ENCODE measurements at places on chromosomes 7 and 10. TPM values are rescaled to one million over a fixed set of nuclear protein-coding genes. Genes with fewer than 3 reads are reported as not detected.

DNA sequence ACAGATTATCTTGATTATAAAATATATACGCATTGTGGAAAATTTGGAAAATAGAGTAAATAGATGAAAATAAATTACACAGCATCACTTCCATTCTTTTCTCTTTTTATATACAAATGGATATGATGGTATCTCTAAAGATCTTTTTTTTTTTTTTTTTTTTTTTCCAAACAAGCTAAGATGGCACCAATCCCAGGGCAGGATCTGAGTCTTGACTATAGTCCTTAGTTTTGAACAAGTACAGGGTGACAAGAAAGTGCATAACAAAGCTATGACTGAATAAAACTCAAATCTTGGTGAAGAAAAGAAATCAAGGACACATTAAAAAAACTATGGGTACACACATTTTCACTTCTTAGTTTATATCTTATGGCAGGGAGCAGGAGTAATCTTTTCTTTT lies 42.6 kb upstream of the FAM133B start:
- DNase-seq = no peak

- no peak for DNase-seq
These were observed 107.8 kb downstream of the ADARB2 start for GRCh38 chr10:1629326-1630198.

DNA sequence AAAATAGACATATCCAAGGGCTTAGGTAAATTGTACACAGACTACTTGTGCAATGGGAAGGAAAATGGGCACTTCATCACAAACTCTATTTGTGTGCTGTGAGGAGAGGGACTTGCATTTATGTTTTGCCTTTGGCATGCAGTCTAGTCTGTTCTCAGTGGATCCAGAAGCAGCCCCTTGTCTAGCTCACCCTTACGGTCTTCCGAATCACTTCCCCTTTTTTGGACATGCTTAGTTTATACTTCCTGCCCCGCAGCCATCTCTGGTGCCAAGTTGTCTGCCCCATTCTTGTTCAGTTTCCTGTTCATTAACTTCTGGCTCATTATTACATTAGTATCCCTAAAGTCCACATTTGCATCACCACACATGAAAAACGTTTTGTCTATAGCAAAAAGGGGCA lies 161.6 kb downstream of the NRCAM start:
- peak; percentile 41 for DNase-seq

GRCh38 chr10:117718986-117719920 lies 176.7 kb downstream of the EMX2 start:
- no peak for DNase-seq

The MYOZ1 gene
- total RNA-seq = not detected

The STEAP1 gene
- total RNA-seq = 24.9 TPM

The ZNF727 gene
- not detected for total RNA-seq

All from Daoy (cell line).